ENCODE measurements at places on chromosomes 5 and 9.

GRCh38 chr5:142179776-142180387, 71.3 kb downstream of the NDFIP1 start:
- DNase-seq: no peak

- DNase-seq: no peak
These were observed 40.7 kb downstream of the STXBP1 start for GRCh38 chr9:127652733-127653132.

- DNase-seq: no peak
These were observed 62.9 kb downstream of the ZNF354C start for GRCh38 chr5:179123109-179123426.

- no peak for DNase-seq
These were observed 18.9 kb downstream of the MRPS30 start for GRCh38 chr5:44827681-44828080.

- DNase-seq: no peak
These were observed 255.2 kb downstream of the CRB2 start for GRCh38 chr9:123611226-123611625.

GRCh38 chr5:98770209-98770910, 3.1 kb upstream of the RGMB start:
- DNase-seq: peak; percentile 3

DNA sequence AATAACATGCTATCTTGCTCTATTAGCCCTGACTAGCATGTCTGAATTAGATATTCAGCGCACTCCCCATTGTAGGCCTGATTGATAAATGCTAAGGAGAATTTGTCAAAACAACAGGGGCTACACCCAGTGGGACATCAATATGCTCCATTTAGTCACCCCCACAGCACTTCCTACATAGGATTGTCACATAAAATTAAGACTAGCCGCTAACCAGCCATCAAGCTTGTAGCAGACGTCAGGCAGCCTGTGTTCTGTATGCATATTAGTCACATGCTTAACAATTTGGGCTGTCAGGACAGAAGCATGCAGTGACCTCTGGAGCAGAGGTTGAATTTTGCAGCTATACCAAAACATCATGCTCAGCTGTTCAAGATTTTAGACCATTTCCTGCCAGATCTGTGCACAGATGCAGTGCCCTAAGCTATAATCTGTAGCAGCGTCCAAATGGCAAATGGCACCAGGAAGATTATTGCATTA, 197.4 kb upstream of the ISL1 start:
- no peak for DNase-seq

DNA sequence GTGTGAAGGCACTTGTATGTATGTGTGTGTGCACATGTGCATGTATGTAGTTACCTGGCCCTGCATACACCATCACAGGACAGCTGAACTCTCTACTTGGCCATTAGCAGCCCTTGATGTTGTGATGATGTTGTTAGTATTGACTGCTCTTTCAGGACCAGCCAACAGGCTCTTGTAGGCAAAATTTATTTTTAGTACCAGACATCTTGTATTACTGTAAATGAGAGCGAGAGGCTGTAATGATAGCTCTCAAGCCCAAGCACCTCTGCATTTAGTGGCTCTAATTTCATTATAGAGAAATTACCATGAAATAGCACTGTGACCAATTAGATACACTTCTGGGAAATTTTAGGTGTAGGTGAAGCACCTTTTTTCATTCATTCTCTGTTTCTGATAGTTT, 158.0 kb downstream of the SMARCA2 start:
- no peak for DNase-seq

- DNase-seq: no peak
These were observed 6.4 kb upstream of the FPGS start for GRCh38 chr9:127796225-127796813.

DNA sequence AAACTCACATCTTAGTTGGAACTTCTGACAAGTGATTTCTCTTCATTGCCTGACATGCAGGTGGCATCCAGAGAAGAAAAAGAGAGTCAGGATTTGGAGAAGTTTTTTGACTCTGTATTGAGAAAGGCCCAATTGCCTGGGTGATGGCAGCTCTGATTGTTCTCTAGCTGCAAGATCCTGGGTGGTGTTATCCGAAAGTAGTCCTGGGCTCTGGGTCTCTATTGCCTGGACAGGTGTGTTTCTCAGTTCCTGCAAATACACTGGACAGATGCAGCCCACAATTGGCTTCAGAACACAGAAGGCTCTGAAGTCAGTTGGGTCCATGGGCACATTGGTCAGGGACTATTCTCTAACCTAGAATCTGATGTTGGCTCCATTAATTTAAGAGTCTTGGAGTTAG, 67.4 kb downstream of the RGS3 start:
- DNase-seq: no peak

GRCh38 chr5:135308752-135309151, 90.3 kb downstream of the MACROH2A1 start:
- no peak for DNase-seq

DNA sequence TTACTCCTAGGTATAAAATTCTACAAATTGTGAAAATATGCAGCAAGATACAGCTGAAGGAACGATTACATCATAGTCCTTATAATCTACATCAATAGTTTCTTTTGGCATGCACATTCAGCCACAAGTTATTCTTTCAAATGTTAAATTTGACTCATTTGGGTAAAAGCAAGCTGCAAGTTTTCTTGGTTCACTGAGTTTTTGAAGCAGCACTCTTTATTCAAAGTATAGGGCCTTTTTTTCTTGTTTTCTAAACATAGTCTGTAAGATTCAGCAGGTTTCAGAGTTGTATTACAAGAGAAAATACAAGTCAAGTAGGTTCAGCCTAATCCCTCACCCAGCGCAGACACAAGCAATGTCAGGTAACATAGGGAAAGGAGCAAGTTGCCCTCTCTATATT, 981.5 kb downstream of the PTPRD start:
- no peak for DNase-seq

GRCh38 chr5:6518298-6519057, 69.8 kb downstream of the UBE2QL1 start:
- no peak for DNase-seq

- no peak for DNase-seq
These were observed 16.2 kb downstream of the PPP2CA start for GRCh38 chr5:134209477-134210245.

DNA sequence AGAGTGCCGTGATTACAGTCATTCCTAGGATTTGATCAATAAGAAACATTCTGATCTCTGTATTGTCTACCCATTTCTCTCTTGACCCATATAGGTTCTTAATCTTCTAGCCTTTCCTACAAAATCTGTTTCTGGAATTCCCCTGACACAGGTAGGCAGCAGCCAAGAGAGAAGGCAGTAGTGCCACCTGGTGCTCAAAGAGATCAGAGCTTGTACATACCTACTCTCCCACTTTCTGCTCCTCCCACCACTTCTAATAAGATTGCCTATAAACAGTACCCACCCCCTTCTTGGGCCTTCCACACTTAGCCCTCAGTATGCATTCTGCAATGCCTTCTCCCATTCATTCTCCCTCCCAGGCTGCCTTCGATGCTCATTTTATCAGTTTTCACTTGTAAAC, 117.4 kb upstream of the RORB start:
- DNase-seq: no peak

DNA sequence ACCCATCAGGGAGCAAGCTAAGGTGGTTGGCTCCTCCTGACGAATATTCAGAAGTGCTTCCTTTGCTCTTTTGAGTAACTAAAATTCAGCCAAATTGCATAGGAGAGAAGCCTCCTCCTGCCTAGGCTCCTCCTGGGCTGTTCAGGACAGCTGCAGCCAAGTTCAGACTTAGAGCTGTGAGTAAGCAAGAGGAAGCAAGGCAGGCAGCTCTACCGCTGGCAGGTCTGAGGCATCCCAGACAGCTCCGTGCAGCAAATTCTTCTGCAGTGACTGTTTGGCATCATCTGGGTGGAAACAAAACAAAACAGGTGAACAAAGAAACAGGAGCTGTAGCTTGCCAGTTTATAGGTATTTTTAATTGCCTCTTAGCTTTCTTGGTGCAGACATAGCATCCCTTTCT, 421.0 kb downstream of the GADD45G start:
- no peak for DNase-seq

- no peak for DNase-seq
These were observed 44.8 kb downstream of the PTCD2 start for GRCh38 chr5:72364951-72365350.

- DNase-seq: no peak
These were observed 18.4 kb downstream of the CDC42SE2 start for GRCh38 chr5:131282235-131282634.

GRCh38 chr9:74496819-74497747, at the start of gene RORB:
RORB (plus strand) TSS chr9:74497335; CDS start chr9:74497977, 642 bp downstream.
- DNase-seq: peak; percentile 2
